ENCODE measurements at places on chromosomes 7 and 10.

DNA sequence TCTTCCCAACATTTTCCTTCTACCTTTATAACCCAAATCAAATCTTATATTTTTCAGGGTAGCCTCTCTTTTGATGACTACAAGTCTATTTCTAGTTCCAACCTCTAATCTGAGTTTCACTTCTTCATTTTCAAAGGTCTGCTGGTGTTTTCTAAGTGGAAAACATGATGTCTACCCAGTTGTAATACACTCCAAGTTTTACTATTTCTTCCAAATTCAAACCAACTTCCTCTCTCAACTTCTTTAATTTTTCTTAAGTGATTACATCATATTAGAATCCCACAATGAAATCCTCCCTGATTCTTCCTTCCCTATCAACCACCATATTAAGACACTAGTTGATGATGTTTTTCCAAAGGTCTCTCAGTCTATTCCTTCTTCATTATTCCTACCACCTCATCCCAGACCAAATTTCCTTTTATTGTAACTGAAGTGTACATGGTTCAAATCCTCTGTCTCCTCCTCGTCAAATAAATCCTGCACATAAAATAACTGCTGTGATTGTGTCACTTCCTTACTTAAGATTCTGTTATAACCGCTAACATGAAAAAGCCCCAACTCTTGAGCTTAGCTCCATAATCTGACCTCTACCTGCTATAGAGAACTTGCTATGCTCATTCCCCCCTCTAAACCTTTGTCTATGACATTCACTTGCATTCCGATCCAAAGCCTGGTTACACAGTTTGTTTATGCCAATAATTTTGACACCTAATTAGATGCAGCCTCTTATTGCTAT lies 12.7 kb downstream of the TAS2R38 start:
- DNase-seq, result no peak

- no peak for DNase-seq
Observed at GRCh38 chr10:89337484-89337883, 9.7 kb downstream of the IFIT3 start.

- DNase-seq, result no peak
Observed at GRCh38 chr10:100483876-100484666, 21.3 kb downstream of the WNT8B start.

DNA sequence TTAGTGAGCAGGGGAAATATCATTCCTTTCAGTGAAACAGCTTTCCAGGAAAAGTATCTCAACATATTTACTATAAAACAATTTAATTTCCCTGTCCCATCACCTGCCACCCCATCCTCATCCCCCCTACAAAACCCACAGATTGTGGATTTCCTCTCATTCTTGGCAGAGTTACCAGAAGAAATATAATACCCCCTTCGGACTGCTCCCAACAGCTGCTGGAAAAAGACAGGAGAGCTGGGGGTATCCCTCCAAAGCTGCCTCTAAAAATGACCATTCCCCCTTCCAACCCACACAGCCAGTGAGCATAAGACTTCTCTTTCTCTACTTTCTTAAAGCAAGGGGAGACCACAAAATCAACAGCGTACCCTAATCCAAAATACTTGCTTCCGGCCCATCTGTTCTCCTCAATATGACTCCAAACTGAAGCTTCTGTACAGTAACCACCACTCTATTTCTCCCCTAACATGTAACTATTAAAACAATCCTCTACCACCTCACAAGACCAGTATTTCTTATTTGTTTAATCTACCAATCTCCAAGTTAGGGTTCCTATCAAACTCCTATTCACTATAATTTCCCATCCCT lies 7.8 kb downstream of the FBXW4 start:
- no peak for DNase-seq

- no peak for DNase-seq
Observed at GRCh38 chr7:25775999-25776743, 375.8 kb upstream of the NFE2L3 start.

- DNase-seq, result no peak
Observed at GRCh38 chr7:145009876-145010275, 174.0 kb upstream of the TPK1 start.

GRCh38 chr10:125158601-125159485 lies 1.5 kb downstream of the CTBP2 start:
- no peak for DNase-seq

DNA sequence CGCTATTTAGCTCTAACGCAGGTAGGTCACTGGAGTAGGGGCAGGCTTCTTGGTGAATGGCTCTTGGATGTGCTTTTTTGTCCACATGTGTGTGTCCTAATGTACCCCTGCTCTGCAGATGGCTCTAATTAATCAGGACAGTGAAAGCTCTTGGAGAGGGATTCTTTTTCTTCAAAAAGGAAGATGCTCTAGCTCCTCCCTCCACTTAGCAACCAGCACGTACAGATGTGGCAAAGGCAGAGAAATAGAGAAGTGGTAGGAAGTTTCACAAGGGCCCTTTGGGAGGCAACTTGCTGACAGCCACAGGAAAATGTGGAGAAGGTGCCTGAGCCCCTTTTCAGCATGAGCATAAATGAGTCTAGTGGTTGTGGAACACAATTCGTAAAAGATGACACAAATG lies 221.7 kb downstream of the PLXNA4 start:
- DNase-seq, result no peak

DNA sequence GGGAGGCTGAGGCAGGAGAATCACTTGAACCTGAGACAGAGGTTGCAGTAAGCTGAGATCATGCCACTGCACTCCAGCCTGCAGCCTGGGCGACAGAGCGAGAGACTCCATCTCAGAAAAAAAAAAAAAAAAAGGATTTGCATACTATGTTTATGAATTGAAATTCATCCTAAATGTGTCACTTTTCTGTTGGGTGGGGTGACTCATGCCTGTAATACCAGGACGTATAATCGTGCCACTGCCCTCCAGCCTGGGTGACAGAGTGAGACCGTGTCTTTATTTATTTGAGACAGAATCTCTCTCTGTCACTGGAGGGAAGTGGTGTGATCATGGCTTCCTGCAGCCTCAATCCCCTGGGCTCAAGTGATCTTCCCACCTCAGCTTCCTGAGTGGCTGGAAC lies 5.8 kb downstream of the ZNF212 start:
- DNase-seq, result no peak

DNA sequence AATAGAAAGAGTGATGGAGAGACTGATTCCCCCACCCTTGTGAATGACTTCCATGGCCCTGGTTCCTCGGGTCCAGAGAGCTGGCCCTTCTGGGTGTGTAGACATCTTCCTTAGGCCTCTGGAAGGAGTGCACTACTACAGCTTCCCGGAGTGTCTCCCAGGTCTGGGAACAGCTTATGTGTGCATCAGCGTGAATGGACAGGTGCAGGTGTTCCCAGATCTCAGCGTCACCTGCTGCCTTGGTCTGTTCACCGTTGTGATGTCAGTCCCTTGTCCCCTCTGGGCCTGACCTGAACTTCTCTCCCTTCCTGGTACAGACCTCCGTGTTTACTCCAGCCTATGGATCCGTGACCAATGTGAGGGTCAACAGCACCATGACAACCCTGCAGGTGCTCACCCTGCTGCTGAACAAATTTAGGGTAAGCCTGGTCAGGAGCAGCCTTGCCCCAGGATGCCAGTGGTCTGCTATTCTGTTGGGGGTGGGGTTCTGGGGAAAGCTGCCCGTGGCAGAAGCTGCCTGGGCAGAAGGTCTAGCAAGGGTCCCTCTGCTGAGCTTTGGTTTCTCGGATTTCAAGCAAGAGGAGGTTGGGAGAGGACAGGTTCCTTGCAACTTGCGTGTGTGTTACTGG lies 10.5 kb upstream of the DEPP1 start:
- DNase-seq, result no peak

DNA sequence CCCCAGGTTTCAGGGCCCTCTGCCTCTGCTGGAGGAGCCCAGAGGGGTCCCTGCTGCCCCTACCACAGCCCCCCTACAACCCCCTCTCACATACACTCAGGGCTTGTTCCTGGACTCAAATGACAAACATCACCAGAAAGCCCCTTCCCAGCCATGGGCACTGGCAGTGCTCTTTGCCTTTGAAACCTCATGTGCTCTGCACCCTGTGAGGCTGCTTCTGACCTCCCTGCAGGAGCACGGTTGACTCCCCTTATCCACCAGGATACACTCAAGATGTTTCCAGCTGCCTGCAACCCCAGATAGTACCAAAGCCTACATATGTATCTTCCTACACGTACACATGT lies 3.5 kb upstream of the ADIRF start:
- no peak for DNase-seq

GRCh38 chr10:87092376-87092860 lies 2.2 kb downstream of the GLUD1 start:
- no peak for DNase-seq

DNA sequence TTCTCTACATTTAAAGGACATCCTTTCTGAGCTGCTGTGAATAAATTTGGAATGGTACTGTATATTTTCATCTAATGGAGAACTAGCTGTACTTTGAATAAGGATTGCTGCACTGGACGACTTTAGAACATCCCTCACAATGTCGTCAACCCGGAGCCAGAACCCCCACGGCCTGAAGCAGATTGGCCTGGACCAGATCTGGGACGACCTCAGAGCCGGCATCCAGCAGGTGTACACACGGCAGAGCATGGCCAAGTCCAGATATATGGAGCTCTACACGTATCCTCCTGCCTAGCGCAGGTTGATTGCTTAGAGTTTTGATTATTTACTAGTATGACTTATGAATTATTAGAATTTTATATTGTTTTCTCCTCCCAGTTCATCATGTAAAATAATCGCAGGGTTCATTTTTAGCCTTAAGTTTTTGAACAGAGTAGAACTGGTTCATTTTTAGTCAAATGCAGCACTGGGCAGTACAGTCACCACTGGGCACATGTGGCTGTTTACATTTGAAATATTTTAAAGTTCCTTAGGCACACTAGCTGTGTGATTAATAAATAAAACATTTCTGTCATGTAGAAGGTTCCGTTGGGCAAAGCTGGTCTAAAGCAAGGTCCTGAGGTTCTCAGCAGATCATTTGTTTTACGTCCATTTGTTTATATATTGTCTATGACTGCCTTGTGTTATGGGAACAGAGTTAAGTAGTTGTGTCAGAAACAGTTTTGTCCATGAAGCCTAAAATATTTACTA lies 31.5 kb downstream of the CUL1 start:
- no peak for DNase-seq

DNA sequence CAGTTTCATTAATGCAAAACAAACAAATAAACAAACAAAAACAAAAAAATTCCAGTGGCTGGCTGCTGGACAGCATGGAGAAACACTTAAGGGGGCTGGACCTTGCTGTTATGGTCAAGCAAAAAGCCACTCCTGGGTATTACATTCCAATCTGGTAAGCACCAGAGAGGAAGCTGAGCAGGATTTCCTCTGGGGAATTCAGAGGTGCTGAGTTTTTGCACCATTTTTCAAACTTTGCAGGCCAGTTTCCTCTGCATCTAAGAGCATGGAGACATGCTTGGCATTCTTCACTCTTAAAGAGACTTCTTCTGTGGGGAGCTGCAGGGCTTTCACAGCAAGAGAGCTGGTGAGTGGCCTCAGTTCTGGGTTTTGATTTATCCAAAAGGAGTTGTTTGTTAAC lies 84.5 kb downstream of the FZD1 start:
- DNase-seq, result no peak

- DNase-seq, result no peak
Observed at GRCh38 chr10:86813101-86813500, 56.7 kb downstream of the BMPR1A start.

- DNase-seq, result peak; percentile 62
Observed at GRCh38 chr10:120336911-120337540, 120.0 kb upstream of the PLPP4 start.

DNA sequence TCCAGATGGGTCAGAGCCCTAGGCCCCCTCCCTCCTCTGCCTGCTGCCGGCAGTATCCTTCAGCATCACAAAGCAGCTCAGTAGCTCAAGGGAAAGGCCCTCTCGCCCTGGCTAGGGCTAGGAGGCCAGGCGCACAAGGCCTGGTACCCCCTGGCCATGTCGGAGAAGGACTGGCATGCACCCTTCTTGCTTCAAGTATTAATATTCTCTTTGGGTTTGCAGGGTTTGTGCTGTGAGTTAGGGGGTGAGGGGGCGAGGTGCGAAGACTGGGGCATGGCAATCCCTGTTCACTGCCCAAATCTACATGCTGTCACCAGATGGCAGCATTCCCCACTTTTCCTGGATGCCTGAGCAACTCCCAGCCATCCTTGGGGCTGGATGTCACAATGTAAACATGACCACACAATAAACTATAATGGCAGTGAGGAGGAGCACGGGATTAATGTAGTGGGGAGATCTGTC lies 105.2 kb downstream of the NEURL1 start:
- no peak for DNase-seq

DNA sequence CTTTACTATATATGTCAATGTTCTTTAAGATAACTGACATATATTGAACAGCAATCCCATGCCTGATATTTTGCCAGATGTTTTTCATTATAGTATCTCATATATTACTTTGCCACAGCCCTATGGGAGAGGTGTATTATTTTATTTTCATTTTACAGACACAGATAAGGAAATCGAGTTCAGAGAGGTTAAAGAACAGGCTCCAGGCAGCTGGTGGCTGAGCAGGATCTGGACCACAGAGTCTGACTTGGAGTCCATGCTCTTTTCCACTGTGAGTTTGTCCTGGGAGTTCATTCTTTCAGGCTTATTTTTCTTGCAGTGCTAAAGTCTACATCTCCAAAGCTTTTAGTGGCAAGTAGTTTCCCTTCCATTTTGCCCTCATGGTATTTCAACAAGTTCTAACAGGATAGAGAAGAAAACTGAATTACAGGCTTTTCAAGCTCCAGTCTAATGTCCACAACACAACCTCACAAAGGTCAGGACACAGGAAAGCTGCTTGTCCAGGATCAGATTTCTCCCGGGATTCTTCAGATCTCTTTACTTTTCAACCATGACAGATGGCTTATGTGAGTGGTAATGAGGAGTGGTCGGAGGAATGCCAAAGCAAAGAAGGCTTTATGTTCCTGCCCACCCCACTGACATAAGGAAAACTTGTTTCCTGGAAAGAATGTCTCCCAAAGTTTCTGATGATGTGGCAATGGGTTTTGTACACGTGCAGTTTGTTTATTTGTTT lies 13.1 kb upstream of the SLC35B4 start:
- DNase-seq, result no peak

DNA sequence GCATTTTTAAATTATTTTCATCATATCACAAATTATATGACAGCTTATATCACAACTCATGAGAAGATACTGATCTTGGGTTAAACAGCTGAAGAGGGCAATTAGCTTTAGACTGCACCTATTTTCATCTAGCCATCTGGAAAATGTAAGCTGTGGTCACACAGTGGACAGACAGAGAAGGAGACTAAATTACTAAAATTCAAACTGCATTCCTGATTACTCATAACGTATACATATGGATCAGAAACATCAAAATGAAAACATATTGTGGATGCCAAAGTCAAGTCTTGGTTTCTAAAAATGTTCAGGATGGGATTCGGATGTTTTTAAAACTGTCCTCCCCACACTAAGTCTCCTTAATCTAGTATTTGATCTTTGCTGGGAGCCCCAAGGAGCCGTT lies 6.6 kb downstream of the BBIP1 start:
- DNase-seq, result no peak

GRCh38 chr10:109924967-109925620 lies 1.8 kb upstream of the XPNPEP1 start:
- no peak for DNase-seq

- DNase-seq, result no peak
Observed at GRCh38 chr10:6621536-6621935, 41.5 kb upstream of the PRKCQ start.

GRCh38 chr7:116552602-116553001 lies 27.8 kb downstream of the CAV1 start:
- DNase-seq, result no peak

- no peak for DNase-seq
Observed at GRCh38 chr7:157766098-157766497, 429.3 kb downstream of the DNAJB6 start.

GRCh38 chr7:111012149-111012548 lies 78.8 kb upstream of the LRRN3 start:
- DNase-seq, result no peak
